Stomach (tissue), 19 donors: ENCODE measurements at places on chromosomes 4 and X. TPM values are rescaled to one million over a fixed set of nuclear protein-coding genes. Genes with fewer than 3 reads are reported as not detected.

DNA sequence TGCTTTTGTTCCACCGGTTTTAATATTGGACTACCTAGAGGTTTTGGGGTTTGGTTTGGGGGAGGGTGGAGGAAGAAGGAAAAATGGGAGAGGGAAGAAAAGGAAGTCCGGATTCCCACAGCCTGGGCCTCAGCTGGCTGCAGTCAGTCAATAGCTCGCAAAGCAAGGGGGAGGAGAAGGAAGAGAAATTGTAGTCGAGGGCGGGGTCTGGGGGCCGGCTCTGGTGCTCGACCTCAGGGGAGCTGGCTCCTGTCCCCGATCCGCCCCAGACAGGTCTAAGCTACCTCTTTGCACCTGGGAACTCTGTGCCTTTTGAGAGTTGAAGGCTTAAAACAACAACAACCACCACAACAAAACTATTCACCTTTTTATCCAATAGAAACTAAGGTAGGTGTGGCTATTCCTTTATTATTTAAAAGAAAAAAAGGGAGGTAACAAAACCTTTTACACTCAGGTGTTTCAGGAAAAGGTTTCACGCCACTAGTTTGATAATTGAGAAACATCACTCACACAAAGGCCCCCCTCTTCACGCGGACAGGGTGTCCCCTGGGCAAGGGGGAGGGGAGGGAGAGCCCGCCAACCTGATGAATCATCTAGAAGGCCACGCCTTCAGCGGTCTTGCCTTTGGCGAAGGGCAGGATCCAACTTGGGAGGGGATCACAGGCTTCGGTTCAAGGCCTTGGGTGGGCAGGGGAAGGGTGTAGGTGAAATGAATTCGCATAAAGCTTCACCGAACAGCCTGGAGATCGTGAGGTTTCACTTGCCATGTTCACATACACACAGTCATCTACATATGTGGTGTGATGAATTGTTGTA, 1.6 kb upstream of the LNX1 start:
- peak; percentile 77 for DNase-seq
- peak overlapping the region; percentile 35 for H3K4me3 ChIP-seq
- no peaks in the 10 kb centered on the region for H3K27me3 ChIP-seq

GRCh38 chr4:79977131-79977840, 95.7 kb downstream of the ANTXR2 start:
- no peak for DNase-seq
- H3K27me3 ChIP-seq, result no peaks in the 10 kb centered on the region
- H3K27ac ChIP-seq, result no peak overlapping the region
- no peaks in the 10 kb centered on the region for H3K4me1 ChIP-seq

DNA sequence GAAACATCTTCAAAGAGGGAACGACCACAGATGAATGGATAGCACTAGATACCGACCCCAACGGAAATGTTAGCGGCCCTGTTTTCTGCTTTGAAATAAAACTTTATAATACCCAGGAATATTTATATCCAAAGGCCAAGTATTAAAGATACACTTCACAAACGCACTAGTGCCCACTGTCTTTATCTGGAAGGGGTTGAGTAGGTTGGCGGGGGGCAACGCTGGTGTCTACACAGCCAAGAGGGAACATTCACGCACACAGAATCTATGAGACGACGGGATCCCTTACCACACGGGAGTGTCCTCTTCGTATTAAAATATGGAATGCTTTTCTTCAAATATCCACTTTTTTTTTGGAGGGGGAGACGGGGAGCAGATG, 3.3 kb downstream of the HAND2 start:
- H3K27me3 ChIP-seq, result no peaks in the 10 kb centered on the region
- peaks cover 27% of the 10 kb centered on the region for H3K4me1 ChIP-seq
- H3K27ac ChIP-seq, result peak overlapping the region; percentile 72
- DNase-seq, result no peak

The DCAF8L1 gene
- not detected for total RNA-seq

DNA sequence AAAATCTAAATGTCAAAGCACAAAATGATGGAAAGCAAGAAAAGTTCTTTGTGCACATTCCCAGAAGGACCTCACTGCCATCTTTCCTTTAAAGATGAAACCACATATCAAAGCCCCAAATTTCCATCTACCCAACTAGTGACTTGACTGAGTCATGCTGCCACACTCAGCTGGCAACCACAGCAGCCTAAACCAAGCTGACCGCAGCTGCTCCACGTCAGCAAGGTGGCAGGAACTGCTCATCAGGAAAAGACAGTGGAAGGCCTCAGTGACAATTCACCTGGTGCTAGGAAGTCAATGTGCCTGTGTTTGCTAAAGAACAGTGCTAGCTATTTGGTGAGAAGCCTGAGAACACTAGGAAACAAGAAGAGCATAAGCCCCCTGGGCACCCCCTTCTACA, 26.1 kb downstream of the ACOX3 start:
- no peaks in the 10 kb centered on the region for H3K27me3 ChIP-seq
- H3K4me1 ChIP-seq, result peaks cover 23% of the 10 kb centered on the region
- DNase-seq, result no peak
- H3K4me3 ChIP-seq, result no peak overlapping the region
- peaks cover 69% of the 10 kb centered on the region for H3K36me3 ChIP-seq
- H3K27ac ChIP-seq, result no peak overlapping the region

DNA sequence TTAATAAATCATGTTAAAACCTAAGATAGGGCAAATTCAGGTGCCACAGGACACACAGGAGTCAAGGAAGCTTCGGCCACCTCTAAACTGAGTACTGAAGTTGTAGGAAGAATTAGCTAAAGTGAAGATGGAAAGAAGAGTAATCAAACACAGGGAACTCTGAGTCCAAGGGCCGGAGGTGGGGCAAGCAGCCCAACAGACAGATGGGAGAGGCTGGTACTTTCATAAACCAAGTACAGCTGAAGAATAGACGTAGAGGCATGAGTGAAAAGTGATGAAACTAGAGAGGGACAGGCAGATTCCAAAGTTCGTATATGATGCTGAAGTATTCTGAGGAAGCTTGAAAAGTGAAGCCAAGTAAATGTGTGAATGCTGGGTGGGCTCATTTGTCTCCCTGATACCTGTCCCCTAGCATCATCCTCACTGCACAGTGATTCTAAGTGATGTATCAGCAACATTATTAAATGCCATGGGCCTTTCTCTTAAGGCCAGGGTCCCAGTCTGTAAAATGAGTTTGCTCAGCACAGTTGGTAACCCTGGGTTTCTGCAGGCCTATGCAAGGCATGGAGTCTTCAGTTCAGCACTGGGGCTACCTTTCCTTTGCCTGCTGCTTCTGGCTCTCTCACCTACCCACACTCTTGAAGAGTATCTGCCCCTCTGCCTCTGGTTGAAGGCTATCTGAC, 203.3 kb downstream of the NR3C2 start:
- H3K36me3 ChIP-seq, result no peaks in the 10 kb centered on the region
- H3K27ac ChIP-seq, result no peak overlapping the region
- H3K27me3 ChIP-seq, result no peaks in the 10 kb centered on the region
- H3K4me3 ChIP-seq, result no peak overlapping the region
- no peaks in the 10 kb centered on the region for H3K4me1 ChIP-seq
- DNase-seq, result no peak

The FRMD7 gene
- not detected for total RNA-seq

DNA sequence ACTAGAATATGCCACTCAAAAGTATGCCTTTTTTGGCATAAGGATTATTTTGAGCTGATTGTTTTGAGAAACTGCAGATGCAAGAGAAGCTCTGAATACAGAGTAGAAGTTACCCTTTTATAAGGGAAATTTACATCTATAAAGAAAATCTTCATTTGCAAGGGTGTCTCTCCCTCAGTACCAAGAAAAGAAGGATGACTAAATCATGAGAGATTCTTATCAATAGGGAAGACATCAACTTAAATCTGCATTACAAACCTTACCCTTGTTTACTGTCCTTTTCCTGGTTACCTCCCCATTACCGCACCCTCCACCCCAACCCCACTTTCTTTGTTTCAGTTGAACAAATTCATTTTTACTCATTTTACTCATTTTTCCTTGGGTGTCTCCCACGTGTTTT, 62.5 kb downstream of the RLIM start:
- no peaks in the 10 kb centered on the region for H3K36me3 ChIP-seq
- peaks cover 6% of the 10 kb centered on the region for H3K4me1 ChIP-seq
- no peaks in the 10 kb centered on the region for H3K27me3 ChIP-seq
- H3K4me3 ChIP-seq, result no peak overlapping the region
- H3K27ac ChIP-seq, result no peak overlapping the region

DNA sequence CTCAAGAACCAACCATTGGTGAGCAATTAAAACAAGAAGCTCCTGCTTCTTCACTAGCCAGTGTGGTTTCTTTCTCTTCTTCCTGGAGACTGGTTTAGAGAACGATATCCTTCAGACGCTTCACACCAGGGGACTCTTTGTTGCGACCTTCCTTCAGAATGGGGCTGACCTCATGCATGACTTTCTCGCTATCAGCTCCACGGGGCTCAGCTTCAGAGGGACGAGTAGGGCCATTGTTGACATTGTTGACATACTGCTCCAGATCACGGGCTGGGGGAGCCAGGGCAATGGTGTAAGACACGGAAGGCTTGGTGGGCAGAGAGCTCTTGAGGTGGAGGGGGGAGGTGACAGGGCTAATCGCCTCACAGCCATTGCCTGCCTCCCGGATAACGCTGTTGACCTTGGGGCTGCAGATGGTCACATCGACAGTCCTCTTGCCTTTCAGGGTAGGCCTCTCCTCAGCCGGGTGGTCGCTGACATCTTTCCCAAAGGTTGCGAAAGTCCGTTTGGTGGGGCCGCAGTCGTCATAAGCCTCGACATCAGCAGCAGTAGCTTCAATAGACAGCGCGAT, 113.8 kb downstream of the PCDH19 start:
- H3K4me1 ChIP-seq, result no peaks in the 10 kb centered on the region
- no peaks in the 10 kb centered on the region for H3K36me3 ChIP-seq
- H3K27me3 ChIP-seq, result no peaks in the 10 kb centered on the region
- no peak overlapping the region for H3K4me3 ChIP-seq
- DNase-seq, result no peak

- H3K27ac ChIP-seq, result no peak overlapping the region
- no peak for DNase-seq
- no peaks in the 10 kb centered on the region for H3K36me3 ChIP-seq
- H3K4me3 ChIP-seq, result no peak overlapping the region
- no peaks in the 10 kb centered on the region for H3K27me3 ChIP-seq
- H3K4me1 ChIP-seq, result no peaks in the 10 kb centered on the region
These were observed 521.1 kb downstream of the FSTL5 start for GRCh38 chr4:161642708-161643107.

DNA sequence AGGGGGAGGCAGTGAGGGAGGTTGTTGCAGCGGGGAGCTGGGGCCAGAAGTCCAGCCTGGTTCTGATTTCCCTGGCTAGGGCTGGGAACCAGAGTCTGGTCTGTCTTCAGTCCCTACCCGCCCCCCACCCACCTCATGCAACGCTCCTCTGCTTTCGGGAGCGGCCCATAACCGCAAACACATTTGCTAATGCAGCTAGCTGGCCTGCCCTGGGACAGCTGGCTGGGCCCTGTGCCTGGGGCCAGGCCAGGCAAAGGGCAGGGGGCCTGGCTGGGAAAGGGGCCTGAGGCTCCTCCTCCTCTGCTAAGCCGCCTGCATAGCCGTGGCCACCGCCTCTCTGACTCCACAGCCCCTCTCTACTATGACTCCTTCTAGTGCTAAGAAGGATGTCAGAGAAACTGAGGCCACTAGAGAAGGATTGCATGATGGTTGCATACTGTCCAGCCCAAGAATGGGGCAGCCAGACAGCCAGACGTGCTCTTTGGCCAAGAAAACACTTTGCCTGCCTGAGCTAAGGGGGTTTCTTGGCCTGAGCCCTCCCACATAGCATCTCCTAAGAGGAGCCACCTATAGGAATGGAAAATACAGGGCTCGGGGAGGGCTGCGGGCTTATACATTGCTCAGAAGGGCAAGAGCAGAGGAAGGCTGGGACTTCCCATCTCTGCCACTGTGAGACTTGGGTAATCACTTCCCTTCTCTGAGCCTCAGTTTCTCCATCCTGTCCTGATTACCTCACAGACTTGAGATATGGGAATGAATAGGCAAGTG, 76.9 kb downstream of the PJA1 start:
- no peaks in the 10 kb centered on the region for H3K27me3 ChIP-seq
- no peak overlapping the region for H3K4me3 ChIP-seq
- no peaks in the 10 kb centered on the region for H3K4me1 ChIP-seq
- DNase-seq, result peak; percentile 76
